ENCODE measurements at places on chromosomes 1 and 21.

DNA sequence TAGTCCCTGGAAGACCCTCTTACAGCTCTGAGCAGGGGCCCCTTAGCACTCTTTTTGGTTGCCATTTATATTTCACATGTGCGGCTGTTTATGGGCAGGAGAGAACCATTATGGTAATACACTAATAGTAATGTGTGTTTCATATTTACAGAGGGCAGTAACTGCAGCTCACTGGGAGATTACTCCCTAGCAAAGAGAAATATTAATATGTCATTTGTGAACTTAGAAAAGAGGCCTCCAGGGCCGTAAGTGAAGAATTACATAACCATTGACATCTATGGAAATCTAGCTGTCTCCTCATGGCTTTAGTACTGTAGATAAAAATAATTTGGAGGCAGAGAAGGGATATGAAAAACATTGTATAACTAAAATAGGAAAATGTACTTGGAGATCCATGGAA lies 23.4 kb upstream of the RGS16 start:
- no peak for DNase-seq

- DNase-seq = no peak
Measured at GRCh38 chr1:182680408-182680807, 4.0 kb downstream of the RGS8 start.

DNA sequence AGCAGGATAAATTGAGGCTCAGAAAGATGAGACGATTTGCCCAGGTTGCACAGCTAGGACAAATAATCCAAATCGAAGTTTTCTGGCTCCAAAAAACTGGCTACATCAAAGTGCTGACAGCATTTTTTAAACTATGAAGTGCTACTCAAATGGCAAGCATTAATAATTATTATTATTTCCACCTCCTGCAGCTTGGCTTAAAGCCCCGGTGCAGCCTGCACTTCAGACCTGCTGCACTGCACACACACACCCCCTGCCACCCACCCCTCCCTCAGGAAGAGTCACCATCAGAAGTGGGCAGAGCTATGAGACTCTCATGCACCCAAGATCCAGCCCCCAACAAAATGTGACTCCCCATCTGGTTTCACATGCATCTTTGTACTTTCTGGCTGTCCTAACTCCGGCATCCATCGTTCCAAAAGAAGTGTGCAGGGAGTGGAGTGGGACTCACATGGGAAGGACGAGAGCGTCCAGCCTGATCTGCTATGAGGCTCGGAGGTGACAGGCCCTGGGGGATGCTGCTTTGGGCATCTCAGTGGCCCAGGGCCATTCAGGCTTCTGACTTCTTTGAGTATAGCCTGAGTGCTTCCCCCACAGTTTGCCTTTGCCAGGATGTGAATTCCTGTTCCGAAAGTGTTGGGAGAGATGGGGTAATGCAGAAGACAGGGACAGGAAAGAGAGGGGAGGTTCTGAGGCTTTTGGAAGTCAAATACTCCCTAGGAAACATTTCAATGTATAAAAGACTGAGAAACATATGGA lies 65.0 kb upstream of the FAM20B start:
- DNase-seq = no peak

GRCh38 chr21:38897532-38898421 lies 92.0 kb downstream of the ETS2 start:
- no peak for DNase-seq

GRCh38 chr1:168964478-168964877 lies 142.0 kb upstream of the ATP1B1 start:
- DNase-seq = no peak

DNA sequence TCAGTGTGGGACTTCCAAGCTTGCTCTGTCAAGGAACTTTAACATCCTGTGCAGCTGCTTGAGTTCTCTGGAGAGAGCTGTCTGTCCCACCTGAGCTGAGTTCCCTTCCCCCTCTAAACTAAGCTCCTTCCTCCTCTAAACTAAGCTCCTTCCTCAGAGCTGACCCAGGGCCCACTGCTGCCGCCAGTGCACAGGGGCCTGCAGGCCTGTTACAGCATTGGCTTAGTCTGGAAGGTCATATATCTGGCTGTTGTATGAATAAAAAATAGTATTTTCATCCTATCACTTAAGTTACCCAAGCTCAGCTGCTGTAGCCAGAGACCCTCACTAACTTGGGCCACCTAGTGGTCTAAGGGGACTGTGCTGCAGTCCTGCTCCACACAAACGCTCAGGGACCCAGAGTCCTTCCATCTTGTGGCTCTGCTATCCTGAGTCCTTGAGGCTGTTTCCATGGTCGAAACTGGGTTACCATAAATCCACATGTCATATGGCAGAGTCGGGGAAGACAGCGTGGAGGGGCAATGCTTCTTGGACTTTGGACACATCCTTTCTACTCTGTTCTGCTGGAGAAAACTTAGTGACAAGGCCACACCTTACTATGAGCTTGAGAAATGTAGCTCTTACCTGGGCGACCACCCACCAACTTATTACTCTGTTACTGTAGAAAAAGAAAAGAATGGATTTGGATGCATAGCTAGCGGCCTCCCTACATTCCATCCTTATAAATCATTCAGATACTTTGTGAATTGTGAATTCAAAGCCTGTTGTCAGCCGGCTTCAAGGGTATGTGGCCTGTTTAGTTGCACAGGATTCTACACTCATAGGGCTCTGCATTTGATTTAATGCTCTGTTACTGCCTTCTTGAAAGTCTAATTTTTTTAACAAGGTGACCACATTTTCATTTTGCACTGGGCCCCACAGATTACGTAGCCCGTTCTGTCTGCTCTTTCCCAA lies 71.4 kb upstream of the GCLM start:
- no peak for DNase-seq

GRCh38 chr1:102837551-102837950 lies 270.8 kb downstream of the COL11A1 start:
- no peak for DNase-seq

GRCh38 chr1:187383366-187383765 lies 554.6 kb downstream of the PLA2G4A start:
- no peak for DNase-seq

- no peak for DNase-seq
Measured at GRCh38 chr1:234983564-234984238, 144.9 kb downstream of the TOMM20 start.

DNA sequence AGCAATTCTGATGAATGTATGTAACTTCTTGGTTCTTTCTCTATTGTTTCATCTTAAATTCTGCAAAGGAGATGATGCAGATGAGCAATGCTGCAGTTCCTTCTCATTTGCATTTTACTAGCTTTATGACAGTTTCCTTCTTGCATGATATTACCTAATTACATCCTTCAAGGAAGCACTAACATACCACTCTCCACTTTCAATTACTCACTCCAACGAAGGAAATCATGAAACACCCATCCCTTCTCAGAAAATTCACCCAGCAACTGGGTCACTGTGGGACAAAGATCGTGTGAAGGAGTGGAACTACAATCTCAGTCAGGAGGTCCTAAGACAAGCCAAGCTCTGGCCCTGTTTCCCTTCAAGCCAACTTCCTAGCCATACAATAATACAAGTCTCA lies 142.3 kb downstream of the CHD1L start:
- no peak for DNase-seq

- DNase-seq = no peak
Measured at GRCh38 chr1:175641633-175642032, 101.8 kb downstream of the TNR start.

GRCh38 chr1:25662061-25662460 lies 45.5 kb downstream of the MAN1C1 start:
- DNase-seq = no peak

DNA sequence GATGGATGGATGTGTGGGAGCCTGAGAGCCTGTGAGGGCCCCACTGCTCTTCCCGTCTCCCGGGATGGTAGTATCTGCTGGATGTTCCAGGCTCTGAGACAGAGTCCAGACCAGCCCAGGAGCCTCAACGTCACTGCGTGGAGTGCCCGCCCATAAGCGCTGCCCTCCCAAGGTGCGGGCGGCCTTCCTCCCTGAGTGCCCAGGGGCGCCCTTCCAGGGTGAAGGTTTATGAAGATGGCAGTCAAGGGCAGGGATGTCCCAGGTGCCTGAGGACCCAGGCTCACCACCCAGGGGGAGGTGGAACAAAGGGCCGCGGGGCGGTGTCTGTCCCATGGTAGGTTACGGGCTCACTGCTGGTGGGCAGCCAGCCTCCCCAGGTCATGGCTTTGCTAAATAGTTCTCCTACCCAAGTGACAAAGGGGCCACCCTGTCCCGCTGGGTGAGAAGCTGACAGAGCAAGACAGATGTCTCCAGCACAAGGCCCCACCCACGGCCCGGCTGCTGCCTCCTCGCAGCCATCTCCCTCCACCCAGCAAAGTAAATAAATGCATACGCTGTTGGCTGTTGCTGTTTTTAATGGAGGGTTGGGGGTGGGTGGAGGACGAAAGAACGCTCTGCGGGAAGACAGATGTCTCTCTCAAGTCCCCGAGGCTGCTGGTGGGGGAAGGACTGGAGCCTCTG lies 9.0 kb upstream of the GPR153 start:
- no peak for DNase-seq

- no peak for DNase-seq
Measured at GRCh38 chr1:83760226-83761021, 238.5 kb downstream of the TTLL7 start.

GRCh38 chr1:51976846-51977602 lies 13.5 kb downstream of the RAB3B start:
- no peak for DNase-seq

DNA sequence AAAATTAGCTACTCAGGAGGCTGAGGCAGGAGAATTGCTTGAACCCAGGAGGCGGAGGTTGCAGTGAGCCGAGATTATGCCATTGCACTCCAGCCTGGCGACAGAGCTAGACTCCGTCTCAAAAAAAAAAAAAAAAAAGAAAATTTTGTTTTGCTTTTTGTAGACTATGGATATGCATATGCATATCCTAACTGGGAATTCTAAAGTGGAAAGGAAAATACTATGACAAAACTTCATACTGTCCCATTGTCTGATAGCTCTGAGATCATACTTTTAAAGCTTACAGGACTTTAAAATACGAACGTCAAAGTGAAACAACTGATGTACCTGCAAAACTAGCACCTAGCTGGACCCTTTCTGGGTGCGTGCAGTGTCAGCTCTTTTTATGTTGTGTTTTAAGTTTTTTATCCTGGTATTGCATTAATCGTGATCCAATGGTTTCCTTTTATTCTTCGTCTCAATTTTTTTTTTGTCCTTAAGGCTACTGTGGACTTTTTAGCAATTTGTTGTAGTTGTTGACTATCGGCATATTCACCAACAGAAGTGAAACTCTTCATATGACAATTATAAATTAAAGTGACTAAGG lies 19.2 kb downstream of the SPRTN start:
- DNase-seq = no peak

DNA sequence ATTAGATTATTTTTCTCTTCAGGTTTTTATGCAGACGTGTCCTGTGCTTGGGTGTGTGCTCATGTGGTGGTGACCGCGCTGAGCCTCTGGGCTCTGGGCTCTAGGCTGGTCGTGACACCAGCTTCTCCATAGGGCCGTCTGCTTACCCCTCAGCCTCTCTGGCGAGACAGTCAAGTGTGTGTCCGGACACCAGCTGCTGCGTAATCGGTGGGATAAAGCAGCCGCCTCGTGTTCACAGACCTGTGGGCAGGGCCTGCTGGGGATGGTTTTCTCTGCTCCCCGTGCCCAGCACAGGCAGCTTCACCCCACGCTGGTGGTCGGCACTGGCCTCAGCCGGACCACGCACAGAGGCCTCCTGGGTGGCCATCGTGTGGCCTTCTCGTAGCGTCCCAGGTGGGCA lies 33.6 kb upstream of the DIP2A start:
- DNase-seq = no peak

- no peak for DNase-seq
Measured at GRCh38 chr1:166089804-166090203, 77.0 kb downstream of the FAM78B start.

DNA sequence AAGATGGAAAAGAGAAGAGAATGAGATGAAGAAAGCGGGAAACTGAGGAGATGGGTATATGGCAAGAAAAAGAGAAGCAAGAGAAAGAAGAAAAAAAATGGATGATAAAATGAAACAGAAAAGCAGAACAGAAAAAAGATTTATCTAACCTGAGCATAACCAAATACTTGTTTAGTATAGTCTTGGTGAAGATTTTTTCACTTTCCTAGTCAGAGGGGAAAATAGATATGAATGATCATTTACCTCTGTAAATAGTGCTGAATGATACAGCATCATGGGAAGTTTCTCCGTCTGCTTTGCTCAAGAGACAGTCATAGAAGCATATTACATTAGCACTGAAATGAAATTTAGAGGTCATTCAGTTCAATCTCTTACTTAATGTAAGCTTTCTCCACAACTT lies 36.1 kb upstream of the PLPPR4 start:
- DNase-seq = no peak

DNA sequence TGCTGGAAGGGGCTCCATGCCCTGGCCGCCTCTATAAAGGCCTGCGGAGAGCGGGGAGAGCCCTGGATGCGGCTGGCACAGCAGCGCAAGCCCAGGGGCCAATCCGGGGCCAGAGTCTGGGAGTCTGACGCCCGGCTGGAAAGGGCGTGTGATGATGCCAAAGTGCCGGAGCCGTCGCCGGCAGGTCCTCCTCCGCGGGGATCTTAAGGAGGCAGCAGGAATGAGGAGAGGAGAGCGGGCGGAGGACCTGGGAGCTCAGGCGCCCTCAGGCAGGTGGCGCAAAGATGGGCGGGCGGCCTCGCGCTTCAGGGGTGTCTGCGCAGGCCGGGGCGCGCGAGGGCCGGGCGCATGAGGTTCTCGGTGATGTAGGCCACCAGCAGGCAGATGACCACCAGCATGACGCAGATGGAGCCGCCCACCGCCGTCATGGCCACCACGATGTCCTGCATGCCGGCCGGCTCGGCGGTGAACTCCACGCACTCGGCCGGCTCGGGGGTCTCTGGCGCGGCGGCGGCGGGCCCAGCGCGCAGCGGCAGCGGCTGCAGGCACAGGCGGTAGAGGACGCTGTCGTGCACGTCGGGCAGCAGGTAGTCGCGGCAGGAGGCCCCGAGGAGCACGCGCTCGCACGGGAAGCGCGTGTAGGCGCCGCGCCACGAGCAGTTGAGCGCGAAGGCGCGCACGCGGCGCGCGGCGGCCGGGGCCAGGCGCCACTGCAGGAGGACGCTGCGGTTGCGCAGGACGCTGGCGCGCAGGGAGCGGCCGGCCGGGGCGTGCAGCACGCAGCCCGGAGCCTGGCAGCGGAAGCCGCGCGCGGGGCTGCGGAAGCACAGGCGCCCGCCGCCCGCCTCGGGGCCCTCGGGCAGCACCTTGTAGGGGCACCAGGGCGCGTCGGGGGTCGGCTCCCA lies 653 bp downstream of the FNDC10 start:
- no peak for DNase-seq

DNA sequence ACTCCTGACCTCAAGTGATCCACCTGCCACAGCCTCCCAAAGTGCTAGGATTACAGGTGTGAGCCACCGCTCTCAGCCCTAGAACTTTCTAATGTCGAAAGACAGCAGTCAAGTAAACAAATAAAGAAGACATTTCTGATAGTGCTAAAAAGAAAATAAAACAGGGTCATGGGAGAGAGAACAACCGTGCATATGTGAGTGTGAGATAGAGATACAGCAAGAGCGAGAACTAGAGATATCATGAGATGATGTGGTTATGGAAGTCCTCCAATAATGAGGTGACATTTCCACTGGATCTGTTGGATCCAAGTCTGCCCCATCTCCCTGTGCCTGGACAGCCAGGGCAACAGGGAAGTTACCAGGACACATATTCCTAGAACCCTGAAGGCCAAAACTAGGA lies 4.6 kb upstream of the TENT5B start:
- DNase-seq = no peak
